ENCODE measurements at places on chromosomes 3 and 15.

- DNase-seq: peak; percentile 62
Observed at GRCh38 chr15:90481023-90481422, 48.7 kb upstream of the CRTC3 start.

GRCh38 chr3:117892431-117892841 is 1142.2 kb downstream of the IGSF11 start:
- DNase-seq: no peak

GRCh38 chr15:90871716-90872485 is 3.5 kb downstream of the FURIN start:
- peak; percentile 69 for DNase-seq

DNA sequence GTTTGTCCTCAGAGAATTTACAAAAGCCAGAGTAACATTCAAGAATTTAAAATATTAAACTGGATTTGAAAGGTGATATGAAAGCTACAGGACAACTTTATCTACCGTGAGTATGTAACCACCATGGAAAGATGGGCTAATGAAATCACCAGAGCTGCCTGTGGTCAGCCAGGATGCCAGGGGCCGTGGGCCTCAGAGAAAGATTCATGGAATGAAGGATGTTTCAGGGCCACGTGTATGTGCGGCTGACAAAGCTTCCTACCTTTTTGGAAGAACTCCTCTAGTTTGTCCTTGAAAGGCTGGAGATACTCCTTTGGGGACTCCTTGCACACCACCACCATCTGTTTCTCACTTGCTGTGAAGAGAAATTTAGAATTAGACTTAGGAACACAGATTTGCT is 138.9 kb downstream of the GREM1 start:
- DNase-seq: no peak

- DNase-seq: peak; percentile 85
Observed at GRCh38 chr15:97903971-97904572, 56.4 kb upstream of the ARRDC4 start.

GRCh38 chr3:175015056-175015635 is 156.0 kb downstream of the NAALADL2 start:
- DNase-seq: no peak

- DNase-seq: peak; percentile 7
Observed at GRCh38 chr3:31767920-31768319, 213.1 kb downstream of the OSBPL10 start.

- no peak for DNase-seq
Observed at GRCh38 chr15:66692808-66693596, 9.0 kb upstream of the SMAD6 start.

- no peak for DNase-seq
Observed at GRCh38 chr15:41605566-41605965, 46.6 kb downstream of the TYRO3 start.

DNA sequence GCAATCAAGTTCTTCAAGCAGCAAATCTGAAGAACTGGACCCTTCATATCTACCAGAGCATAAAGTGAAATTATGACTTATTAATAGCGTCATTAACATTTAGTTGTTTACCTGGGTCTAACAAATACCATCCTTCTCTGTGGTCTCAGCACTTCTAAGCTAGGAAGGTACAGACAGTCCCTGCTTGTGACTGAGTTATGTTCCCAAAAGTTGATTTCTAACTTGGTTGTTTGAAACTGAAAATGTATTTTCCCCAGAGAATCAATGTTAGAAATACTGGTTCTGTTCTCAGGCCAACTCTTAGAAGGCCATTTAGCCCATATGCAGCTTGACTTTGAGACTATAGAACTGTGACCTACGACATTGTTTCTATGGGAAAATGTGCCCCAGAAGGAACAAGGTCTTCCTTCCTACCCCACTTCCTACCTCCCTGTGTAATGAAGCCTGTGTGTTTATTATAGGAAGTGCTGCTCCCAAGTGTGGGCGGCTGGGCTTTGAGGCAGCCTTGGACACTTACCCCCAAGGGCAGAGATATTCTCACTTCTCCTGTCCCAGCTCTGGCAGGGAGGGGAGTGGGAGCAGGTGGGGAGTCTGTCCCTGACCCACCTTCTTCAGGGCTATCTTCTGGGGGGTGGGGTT is 12.2 kb upstream of the MAPK6 start:
- DNase-seq: peak; percentile 69

DNA sequence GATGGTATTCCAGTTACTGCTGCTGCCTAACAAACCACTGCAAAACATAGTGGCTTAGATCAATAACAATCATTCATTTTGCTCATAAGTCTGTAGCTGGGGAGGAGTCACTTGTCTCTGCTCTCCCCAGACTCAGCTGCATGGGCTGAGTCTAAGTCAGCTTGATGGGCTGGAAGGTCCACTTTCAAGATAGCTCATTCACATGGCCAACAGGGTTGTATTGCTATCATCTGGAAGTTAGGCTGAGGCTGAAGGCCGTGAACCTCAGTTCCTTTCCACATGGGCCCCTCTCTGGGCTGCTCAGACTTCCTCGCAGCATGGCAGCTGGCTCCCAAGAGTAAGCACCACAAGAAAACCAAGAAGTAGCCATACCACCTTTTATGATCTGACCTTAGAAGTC is 28.7 kb upstream of the BFSP2 start:
- DNase-seq: no peak

GRCh38 chr15:38516626-38517025 is 48.0 kb downstream of the RASGRP1 start:
- DNase-seq: no peak

- no peak for DNase-seq
Observed at GRCh38 chr3:157131861-157132260, 28.1 kb downstream of the CCNL1 start.

- DNase-seq: no peak
Observed at GRCh38 chr3:134083626-134084241, 54.0 kb upstream of the SLCO2A1 start.

- DNase-seq: no peak
Observed at GRCh38 chr3:33217866-33218445, 654 bp downstream of the SUSD5 start.

DNA sequence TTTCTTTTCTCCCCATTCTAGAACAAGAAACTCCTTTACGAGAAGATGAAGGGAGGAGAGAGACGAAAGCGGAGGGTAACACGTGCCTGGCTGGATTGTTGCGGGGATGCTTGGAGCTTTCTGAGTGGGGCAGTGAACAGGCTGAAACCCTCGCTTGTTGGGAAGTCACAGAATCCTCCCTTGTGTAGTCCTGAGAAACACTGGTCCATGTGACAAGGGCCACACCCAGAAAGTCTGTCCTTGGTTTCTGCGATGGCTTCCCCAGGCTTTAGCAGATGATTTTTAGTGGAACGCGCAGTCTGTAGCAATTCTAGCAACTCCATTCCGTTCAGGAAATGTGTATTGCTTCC is 26.1 kb upstream of the GREM1 start:
- no peak for DNase-seq

DNA sequence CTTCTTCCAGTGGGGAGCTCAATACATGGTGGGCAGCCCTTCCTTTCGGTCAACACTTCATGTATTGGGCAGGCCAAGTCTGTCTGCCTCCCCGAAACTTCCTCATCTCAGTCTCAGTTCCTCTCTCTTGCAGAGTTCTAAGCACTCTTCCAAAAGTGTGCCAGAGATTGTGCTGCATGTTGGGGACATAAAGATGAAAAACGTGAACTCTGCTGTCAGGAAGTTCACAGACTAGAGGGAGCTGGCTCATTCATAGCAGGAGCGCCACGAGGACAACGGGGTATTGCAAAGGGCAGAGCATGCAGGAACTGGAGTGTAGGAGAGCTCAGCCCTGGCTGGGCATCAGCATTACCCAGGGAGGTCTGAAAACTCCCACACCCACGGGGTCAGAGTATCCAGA is 15.3 kb upstream of the EPHB3 start:
- peak; percentile 89 for DNase-seq

DNA sequence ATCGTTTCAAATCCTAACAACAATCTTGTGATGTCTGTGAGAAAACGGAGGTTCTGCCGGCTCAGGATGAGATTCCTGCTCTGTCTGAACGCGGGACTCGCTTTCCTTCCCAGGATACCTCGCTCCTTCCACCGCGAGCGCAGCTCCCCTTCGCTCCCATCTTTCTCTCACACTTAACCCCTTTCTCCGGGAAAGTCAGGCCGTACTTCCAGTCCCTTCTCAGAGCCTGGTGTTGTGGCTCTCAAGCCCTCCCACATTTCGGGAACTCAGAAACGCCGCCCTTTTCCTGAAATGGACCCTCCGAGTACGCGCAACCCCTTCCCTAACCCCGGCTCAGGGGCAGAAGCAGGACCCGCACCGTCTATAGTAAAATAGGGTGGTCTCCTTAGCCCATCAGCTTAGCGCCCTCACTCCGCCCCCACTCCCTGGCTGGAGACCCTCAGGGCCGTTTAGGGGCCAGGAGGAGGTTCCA is 378 bp upstream of the FEM1B start:
- DNase-seq: peak; percentile 61

GRCh38 chr3:14785207-14786155 is 33.3 kb upstream of the FGD5 start:
- no peak for DNase-seq

GRCh38 chr3:52986938-52987337 is 58.9 kb downstream of the SFMBT1 start:
- no peak for DNase-seq

GRCh38 chr3:30319713-30320112 is 286.7 kb upstream of the TGFBR2 start:
- peak; percentile 44 for DNase-seq

DNA sequence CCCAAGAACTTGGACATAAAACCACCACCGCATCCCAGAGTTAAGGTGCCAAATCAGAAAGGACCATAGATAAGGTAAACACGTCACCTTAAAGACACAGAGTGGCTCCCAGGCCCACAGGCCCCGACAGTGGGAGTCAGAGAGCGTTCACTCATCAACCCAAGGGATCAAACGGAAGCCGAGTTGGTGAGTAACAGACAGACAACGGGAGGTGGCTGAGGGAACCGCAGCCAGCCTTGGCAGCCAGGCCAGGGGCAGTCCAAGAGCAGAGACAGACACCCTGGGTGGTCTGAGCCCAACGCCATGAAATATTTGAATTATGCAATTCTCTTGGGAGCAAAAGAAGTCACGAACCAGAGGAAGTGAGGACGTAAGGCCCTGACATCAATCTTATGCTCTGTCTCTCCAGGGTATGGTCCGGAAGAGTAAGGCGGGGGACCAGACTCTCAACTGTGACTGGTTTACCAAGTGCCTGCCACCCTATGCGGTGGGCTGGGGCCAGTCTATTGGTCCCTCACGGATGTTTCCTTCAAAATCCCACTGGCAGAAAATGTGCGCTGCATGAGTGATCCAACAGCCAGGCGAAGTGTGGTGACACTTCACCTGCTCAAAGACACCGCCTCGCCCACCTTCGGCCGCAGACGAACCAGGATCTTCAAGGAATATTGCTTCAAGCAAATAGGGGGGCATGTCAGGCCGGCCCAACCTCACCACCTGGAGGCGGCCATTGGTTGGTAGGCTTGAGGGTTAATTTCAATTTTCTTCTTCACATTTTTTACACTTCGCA is 34.3 kb downstream of the TMEM44 start:
- no peak for DNase-seq

DNA sequence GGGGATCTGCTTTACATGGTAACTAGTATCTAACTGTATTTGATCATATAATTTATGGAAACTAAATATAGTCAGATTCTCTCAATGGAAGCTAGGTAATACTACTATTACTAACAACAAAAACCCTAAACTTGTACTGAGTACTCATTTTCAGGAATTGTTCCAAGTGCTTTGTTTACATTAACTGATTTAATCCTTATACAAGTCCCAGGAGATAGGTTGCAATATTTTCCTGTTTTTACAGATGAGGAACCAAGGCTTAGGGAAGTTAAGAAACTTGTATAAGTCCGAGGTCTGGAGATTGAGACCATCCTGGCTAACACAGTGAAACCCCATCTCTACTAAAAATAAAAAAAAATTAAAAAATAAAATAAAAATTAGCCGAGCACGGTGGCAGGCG is 7.5 kb upstream of the MTHFS start:
- DNase-seq: peak; percentile 43

- no peak for DNase-seq
Observed at GRCh38 chr3:33030802-33031201, 66.1 kb downstream of the GLB1 start.

- DNase-seq: no peak
Observed at GRCh38 chr3:186880406-186880805, 37.9 kb downstream of the ADIPOQ start.

GRCh38 chr3:40103829-40104228 is 205.7 kb upstream of the EIF1B start:
- no peak for DNase-seq

- DNase-seq: no peak
Observed at GRCh38 chr3:13543253-13543652, 5.7 kb upstream of the FBLN2 start.

DNA sequence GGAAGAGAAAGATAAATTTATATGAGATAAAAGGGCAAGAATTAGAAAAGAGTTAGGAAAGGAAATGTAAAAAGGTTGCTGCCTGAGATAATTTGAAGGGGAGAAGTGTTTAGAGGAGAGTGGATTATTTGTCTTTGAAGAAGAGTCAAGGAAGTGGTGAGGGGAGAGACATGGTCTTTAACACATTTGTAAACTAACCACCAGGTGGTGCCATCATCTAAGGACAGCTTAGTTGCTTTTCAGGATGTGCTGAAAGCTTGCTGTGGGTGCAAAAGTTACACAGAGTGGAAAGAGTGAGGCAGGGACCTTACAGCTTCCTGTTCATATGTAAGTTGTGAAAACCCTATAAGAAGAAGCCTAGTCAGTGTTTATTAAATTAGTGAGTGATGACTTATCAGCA is 114.1 kb upstream of the DNAJC19 start:
- peak; percentile 1 for DNase-seq

DNA sequence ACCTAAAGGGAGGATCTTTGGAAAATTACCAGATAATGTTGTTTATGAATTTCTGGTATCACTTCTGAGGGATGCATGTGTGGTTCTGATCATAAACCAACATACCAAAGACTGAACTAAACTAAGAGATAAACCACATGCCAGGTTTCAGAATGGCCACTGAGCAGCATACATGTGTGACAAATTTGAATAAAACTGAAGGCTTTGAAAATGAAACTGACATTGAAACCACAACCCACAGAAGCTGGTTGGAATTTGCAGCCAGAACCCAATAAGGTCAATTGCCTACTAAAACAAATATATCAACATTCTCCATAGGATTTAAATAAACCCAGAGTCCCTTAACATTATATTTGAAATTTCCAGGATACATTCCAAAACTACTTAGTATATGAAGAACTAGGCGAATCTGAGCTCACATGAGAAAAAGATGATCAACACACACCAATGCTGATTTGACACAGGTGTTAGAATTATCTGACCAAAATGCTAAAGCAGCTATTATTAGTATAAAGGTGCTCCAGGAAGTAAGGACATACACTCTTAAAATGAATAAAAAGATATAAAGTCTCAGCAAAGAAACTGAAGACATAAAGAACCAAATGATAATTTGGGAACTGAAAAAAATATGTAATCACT is 125.0 kb downstream of the ZNF280D start:
- no peak for DNase-seq

All from suppressor macrophage treated with lipopolysaccharide for 1 hour (primary cell).